Stimulated activated CD8-positive, alpha-beta memory T cell treated with anti-CD3 and anti-CD28 coated beads, Interleukin-4, amount 100 ng/mL, for 48 hours (primary cell): ENCODE measurements at places on chromosomes 13 and 19.

DNA sequence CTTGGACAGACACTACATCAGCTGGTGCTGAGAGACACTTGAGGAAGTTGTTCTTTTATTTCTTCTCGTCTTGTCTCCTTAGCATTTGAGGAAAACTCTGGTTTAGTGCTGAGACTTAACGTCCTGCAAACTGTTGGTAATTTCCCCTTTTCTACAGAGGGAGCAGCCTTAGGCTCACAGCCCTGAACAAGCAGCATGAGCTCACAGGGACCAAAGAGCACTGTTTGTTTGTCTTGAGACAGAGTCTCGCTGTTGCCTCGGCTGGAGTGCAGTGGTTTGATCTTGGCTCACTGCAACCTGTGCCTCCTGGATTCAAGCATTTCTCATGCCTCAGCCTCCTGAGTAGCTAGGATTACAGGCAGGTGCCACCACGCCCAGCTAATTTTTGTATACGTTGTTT is 5.5 kb downstream of the ZNF805 start:
- no peak for DNase-seq

DNA sequence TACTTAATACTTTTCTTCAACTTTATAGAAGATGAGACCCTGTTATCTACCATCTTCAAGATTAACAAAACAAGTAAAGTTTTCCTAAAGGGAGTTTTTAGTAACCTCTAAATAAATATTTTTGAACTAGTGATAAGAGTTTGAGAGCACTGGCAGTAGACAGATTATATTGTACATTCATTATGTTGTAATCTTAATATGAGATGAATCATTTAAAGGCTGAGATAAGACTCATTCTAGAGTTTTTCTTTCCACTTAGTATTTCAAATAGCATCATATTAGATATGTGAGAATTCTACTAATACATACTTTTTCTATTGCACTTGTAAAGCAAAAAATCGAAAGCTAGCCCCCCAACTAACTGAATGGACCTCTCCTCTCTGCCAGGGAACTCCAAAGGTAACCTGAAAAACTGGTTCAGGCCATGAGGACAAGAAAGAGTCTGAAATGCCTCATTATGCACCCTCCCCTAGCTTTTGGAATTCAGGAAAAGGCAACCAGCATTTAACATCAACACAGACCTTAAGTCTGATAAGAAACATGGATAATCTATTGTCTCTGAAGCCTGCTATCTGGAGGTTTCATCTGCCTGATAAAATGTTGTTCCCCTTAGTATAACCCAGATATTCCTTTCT is 875.4 kb upstream of the SLC10A2 start:
- no peak for DNase-seq

GRCh38 chr13:35474496-35475211 is 1.8 kb downstream of the MAB21L1 start:
- DNase-seq = no peak

GRCh38 chr13:84962849-84963248 is 836.4 kb downstream of the SLITRK6 start:
- DNase-seq = no peak

DNA sequence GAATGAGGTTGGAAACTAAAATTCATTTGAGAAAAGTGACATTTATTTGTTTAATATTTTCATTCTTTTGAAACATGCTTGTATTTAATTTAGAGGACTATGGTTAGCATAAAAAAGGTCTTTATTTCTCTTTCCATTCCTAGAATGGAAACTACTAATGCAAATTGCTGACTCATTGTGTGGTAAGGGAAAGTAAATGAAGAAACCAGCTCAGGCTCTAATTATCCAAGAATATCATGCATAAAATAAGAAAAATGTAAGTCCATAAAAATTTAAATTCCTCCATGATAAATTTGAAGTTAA is 777.0 kb upstream of the SLITRK1 start:
- DNase-seq = no peak

GRCh38 chr13:113562085-113562749 is 22.3 kb upstream of the TFDP1 start:
- peak; percentile 71 for DNase-seq

- no peak for DNase-seq
Observed at GRCh38 chr13:38954291-38954690, 36.3 kb downstream of the STOML3 start.

- no peak for DNase-seq
Observed at GRCh38 chr19:40539070-40539469, 37.6 kb upstream of the SHKBP1 start.

GRCh38 chr19:18310118-18310909 is 12.6 kb downstream of the LSM4 start:
- DNase-seq = no peak

GRCh38 chr19:29690842-29691241 is 24.2 kb downstream of the C19orf12 start:
- DNase-seq = peak; percentile 70

- DNase-seq = no peak
Observed at GRCh38 chr13:76697288-76697687, 188.9 kb downstream of the KCTD12 start.

DNA sequence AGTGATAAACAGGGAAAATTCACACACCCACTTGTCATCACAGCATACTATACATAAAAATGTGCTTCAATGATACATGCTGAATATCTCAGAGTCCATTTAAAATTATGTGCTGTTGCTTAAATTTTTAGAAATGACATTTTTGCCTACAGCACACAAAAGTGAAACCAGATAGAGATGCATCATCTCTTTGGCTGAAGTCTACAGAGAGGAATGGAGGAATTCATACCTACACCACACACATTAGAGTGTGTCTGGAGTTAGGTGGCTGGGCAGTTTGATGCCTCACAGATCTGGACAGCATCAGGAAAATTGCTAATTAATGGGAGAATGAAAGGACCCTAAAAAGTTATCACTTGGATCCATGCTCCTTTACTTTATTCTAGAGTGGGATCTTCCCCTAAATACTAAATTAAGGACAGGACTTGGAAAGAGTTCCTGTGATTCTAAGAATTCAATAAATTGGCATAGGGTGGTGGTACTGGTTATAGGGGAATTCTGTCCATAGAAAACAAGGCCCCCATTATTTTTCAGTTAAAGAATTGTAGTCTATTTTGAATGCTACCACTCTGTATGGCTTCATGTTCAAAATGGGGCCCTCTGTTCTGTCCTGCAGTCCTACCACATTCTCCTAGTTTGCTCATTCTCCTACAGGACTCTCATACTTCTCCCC is 41.3 kb downstream of the RCBTB2 start:
- no peak for DNase-seq

- no peak for DNase-seq
Observed at GRCh38 chr13:114237415-114238112, 2.9 kb downstream of the CDC16 start.

- DNase-seq = no peak
Observed at GRCh38 chr19:46378268-46378667, 31.4 kb downstream of the PPP5C start.

DNA sequence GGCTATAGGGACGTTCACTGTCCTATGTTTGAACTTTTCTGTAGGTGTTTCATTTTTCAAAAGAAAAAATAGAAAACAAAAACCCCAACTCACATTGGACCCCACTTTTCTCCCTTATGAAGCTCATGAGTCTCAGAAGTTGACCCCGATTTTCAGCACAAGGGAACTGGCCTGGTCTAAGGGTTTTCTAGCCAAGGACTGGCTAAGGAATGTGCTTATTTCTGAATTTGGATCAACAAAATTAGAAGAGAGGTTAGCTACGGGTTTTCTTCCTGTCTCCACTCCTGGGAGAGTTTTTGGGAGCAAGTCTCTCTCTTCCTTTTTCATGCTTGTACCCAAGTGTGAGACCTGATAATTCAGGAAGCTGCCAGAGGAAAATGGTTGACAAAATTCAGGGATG is 453.2 kb downstream of the KLF12 start:
- DNase-seq = no peak

- DNase-seq = peak; percentile 82
Observed at GRCh38 chr19:33430674-33431277, 57.3 kb downstream of the CEBPG start.

GRCh38 chr19:50668416-50668815 is 19.2 kb downstream of the C19orf81 start:
- no peak for DNase-seq

GRCh38 chr13:106710266-106710665 is 142.3 kb upstream of the ARGLU1 start:
- no peak for DNase-seq

DNA sequence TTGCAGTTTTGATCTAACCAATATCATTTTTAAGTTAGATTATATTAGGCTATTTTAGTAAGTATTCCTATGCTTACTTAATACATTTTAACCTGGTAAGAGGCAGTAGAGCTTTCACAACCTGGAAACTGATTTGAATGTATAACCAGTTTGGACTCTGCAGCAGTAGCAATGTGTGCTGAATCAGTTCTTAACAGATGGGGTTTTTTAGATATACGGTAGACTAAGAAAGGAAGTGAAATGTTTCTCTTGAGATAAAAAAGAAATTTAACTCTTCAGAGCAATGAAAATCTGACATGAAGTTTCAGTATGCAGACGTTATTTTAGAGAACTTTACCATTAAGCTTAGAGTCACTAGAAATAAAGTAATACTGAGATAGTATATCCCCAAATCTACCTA is 2.7 kb downstream of the NBEA start:
- DNase-seq = no peak

GRCh38 chr13:42654722-42655121 is 80.8 kb downstream of the TNFSF11 start:
- DNase-seq = no peak

GRCh38 chr19:38676023-38676877 is 28.8 kb downstream of the ACTN4 start:
- DNase-seq = no peak

- no peak for DNase-seq
Observed at GRCh38 chr13:91196958-91197357, 150.5 kb upstream of the MIR17HG start.

GRCh38 chr13:73873940-73874830 is 260.0 kb downstream of the KLF12 start:
- DNase-seq = no peak

GRCh38 chr19:9171393-9171991 is 7.3 kb upstream of the OR7D2 start:
- no peak for DNase-seq

DNA sequence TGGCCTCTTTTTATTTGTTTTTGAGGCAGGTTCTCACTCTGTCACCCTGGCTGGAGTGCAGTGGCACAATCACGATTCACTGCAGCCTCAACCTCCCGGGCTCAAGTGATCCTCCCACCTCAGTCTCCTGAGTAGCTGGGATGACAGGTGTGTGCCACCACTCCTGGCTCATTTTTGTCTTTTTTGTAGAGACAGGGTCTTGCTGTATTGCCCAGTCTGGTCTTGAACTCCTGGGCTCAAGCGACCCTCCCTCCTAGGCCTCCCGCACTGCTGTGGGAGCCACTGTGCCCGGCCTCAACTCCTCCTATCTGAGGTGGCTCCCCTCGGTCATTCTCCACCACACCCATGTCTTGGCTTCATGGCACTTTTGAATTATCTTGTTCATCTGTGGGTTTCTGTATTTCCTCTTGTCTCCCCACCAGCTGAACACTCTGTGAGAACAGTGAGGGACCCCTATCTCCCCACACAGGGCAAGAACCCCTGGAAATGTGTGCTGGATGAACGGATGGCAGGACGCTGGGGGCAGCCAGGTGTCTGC is 7.9 kb downstream of the CKM start:
- DNase-seq = no peak

DNA sequence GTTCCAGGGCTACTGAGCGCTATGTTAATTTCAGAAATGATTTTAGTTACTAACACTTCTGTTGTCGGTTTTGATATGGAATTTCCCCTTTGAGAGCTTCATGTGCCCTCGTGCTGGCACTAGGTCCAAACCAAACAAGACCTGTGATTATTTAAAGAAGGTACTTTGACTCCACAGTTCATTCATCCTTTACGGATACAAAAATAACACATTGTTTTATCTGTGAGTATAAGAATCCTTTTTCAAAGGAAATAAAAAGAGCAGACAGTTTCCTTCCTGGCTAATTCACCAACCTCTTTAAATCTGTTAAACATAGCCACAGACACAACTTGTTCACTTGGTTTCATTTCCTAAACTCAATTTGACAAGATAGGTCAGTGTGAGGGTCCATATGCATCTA is 141.2 kb downstream of the FLT1 start:
- DNase-seq = no peak

DNA sequence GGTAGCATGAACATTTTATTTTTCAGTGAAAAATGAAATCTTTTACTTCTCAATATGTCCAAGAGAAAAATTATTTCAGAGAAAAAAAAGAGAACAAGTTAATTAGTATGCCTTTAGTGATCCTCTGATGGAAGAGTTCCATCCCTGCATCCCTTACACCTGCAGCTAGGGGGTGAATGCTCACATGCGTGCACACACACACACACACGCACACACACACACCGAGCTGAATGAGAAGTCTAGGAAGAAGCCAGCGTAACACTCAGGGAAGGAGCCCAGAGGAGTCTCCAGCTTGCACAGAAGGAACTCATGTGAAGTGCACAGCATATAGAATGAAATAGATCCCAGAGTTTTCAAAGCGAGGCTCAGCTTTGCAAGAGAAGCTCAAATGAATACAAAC is 510.5 kb downstream of the IRS2 start:
- DNase-seq = no peak

GRCh38 chr13:27007166-27007565 is 164.4 kb downstream of the USP12 start:
- DNase-seq = no peak
